ENCODE measurements at places on chromosomes 2 and 18.

- DNase-seq, result no peak
Observed at GRCh38 chr2:162401871-162402270, 57.9 kb downstream of the GCA start.

DNA sequence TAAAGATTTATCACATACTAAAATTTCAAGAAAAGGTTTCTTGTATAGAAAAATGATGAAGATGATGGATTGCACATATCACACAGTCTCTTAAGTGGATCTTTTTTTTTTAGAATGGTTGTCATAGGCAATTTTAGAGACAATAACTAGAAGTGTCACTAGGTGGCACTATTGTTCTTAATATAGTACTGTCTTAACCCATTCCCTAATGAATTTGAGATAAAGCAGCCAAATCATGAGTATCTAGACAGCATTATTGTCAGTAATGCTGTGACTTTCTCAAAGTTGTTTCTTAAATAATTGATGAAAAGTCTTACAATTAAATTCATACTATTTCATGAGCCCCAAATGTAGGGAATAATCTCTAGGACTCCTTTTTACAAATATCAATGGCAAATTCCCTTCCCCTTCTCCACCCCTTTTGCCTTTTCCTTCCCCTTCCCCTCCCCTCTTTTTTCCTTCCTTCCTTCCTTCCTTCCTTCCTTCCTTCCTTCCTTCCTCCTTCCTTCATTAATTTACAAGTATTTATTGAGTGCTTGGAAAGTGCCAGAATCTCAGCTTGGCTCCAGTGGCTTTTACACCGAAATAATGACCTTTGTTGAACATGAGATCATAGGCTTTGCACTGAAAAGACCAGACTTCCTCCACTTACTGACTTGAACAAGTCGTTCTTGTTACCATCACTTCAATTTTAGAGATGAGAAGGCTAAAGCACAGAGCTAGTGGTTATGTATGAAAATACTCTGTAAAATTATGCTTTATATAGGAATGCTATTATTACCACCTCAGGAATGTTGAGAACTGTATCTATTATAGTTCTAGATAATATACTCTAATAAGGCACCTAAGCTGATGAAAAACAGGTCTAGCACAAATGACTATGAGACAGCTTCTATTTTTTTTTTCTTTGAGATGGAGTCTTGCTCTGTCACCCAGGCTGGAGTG is 19.8 kb downstream of the MYL12B start:
- no peak for DNase-seq

DNA sequence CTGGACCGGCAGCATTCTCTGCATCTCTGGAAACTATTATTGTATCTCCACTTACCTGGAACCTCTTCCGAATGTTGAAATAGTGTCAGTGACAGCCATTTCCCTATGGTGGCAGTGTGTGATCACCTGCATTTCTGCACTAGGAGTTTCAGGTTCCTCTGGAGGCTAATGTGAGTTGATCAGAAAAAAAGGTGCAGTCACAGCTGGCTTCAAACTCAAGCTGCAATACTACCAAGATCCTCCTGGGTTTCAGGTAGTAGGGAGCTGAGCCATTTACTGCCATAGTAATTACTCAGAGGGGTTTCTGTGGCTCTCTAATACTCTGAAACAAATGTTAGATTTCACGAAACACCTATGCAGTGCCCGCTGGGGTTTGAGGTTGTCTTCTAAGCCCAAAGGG is 183.5 kb upstream of the OSR1 start:
- no peak for DNase-seq

GRCh38 chr2:176137252-176137580 is 7.7 kb downstream of the HOXD8 start:
- DNase-seq, result no peak

DNA sequence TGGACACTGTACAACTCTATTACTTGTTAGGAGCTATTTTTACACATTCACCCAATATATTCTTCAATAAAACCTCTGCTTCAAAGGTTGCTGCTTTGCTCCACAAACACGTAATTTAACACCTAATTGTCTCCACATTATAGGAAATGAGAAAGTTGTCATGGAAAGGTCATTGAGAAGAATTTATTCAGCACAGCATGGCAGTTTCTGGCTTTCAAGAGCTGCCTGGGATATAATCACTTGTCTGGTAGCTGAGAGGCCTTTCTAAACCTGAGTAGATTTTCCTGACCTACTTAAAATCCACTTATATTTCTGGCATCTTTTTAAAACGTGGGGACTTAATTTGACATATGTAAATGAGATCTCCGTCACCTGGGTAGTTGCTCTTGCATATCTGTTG is 216.1 kb downstream of the ZNF804A start:
- DNase-seq, result no peak

- no peak for DNase-seq
Observed at GRCh38 chr2:236643480-236643879, 73.9 kb downstream of the ACKR3 start.

GRCh38 chr2:94870440-94871225 is 597 bp upstream of the TEKT4 start:
- peak; percentile 71 for DNase-seq

DNA sequence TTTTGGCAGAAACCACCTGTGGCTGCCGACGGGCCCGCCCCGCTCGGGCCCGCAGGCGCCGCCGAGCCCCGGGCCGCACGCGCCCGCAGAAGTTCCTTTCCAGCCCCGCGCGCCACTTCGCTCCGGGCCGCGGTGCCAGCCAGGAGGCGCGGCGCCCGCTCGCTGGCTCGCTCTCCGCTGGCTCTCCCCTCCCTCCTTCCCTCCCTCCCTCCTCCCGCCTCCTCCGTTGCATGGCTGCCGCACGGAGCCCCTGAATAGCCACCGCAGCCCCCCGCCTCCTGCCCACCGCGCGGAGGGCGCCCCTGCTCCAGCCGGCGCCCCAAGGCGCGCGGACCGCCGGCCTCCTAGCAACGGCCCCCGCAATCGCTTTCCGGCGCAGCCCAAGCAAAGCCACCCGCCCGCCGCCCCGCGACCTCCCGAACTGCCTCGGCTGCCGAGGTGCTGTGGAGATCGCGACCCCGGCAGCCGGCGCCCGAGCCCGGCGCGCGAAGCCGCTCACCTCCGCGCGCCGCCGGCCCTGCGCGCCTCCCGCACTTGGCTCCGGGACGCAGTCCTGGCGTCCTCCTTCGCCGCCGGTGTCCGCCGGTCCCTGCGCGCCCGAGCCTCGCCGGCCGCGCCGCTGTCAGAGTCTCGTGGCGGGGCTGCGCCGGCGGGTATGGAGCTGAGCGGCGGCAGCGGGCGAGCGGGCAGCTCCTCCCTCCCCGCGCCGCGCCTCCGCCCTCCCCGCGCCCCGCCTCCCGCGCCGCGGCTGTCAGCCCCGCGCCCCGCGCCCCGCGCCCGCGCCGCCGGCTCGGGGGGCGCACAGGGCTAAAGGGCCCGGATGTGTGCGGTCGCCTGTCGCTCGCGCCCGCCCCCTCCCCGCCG is at the start of gene ZBTB7C:
TSS of gene ZBTB7C (minus strand) at position 657 of the 864 bp plus-strand sequence.
- peak; percentile 53 for DNase-seq

Measured in WERI-Rb-1 (cell line).